Calu3 (cell line): ENCODE measurements at places on chromosomes 5 and 9.

DNA sequence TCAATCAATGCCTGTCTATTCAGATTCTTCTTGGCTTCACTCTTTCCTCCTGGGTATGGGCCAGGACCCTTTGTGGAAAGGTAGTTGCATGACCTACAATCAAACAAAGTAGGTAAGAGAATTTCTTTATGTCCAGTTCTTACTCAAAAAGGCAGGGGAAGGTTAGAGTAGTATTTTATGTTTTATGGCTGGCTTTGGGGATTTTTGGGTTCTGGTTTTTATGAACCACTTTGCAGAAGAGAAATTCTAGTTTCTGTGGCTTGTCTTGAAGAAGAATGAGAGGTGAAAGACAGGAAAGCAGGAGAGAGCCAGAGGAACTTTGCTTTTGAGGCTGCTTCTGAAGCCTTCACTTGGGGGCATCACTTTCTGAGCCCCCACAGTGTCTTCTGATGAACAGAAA is 14.7 kb upstream of the CRHBP start:
- no peak for DNase-seq

DNA sequence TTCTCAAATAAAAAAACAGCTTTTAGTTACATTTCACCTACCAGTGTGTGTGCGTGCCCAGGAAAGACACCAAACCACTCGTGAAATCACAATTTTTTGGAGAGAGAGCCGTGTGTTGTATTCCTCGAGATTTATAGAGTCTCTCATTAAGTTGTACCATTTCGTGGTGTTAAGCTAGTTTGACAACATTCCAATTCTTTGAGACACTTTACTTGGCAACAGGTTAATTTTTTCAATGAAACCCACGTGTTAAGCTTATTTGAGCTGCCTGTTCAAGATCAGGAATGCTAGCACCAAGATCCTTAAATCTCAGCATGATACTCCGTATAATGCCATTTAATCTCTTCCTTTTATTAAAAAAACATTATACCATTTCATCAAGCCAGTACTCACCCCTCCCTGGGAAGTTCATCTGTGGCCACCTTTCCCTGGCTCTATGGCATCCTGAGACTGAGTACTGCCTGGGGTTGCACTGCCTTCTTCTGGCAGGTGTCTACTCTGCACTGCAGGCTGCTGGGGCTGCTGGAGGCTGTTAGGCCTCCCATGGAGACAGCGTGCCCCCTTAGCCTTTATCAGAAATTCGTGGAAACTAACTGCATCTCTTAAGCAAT is 143.7 kb downstream of the ARHGAP26 start:
- peak; percentile 56 for DNase-seq

DNA sequence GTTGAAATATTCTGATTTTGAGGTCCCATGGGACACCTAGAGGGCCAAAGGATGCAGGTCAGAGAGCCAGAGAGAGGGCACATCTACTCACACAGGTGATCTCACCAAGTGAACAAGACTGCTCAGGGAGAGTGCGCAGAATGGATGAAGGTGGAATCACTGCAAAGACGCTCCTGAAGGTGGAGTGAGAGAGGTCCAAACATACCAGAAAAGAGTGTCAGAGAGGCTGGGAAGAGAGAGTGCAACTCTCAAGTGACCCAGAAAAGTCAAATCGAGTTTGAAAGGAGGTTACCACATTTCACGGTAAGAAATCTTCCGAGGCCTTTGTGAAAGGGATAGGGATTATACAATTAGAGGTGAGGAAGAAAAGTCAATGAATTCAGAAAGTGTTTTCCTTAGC is 173.4 kb downstream of the EPB41L4A start:
- no peak for DNase-seq

GRCh38 chr5:125293726-125294125 is 547.3 kb upstream of the ZNF608 start:
- DNase-seq: no peak

DNA sequence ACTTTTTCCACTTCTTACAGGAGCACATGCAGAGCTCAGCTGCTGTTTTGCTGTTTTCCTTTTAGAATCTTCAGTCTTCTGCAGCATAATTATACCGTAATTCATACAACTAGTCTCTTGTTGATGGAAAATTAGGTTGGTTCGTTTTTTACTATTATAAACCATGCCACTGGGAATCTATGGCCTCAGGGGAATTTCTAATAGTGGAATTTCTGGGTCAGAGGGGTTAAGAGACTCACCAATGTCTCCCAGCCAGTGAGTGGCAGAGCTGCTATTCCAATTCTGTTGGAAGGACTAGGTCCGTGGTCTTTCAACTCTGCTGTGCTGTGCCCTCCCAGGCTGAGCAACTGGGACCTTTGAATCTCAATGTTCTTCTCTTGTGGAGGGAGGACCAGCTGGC is 282.5 kb downstream of the ZSWIM6 start:
- no peak for DNase-seq

GRCh38 chr5:93748875-93749397 is 7.5 kb upstream of the POU5F2 start:
- no peak for DNase-seq

- no peak for DNase-seq
Measured at GRCh38 chr5:955886-956761, 52.5 kb upstream of the NKD2 start.

DNA sequence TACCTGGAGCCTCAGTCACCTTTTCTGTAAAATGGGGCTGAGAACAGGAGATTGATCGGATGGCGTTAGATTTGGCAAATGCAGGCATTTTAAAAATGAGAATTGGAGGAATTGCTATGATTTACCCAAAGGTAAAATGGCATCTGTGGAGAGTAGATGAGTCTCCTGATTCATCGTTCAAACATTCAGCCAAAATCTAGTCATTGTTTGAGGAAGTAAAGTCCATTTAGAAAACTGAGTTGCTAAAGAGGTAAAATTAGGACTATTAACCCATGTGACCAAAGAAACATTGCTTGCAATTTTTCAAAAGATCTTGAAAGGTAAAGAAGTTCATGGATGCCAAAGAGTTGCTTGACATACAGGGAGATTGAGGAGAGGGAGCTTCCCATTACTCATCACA is 69.7 kb downstream of the ZNF462 start:
- DNase-seq: no peak

DNA sequence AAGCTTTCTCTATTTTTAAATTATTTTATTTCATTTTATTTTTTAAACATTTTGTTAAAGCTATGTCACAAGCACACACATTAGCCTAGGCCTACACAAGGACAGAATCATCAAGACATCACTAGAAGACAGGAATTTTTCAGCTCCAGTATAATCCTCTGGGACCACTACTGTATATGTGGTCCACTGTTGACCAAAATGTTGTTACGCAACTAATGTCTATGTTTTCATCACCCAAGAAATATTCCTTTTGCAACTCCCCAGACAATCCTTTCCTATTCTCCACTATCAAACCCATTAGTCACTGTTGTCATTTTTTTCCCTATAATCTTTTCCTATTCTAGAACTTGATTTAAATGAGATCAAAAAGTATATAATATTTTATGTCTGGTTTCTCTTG is 2371.7 kb upstream of the C9orf72 start:
- DNase-seq: no peak

DNA sequence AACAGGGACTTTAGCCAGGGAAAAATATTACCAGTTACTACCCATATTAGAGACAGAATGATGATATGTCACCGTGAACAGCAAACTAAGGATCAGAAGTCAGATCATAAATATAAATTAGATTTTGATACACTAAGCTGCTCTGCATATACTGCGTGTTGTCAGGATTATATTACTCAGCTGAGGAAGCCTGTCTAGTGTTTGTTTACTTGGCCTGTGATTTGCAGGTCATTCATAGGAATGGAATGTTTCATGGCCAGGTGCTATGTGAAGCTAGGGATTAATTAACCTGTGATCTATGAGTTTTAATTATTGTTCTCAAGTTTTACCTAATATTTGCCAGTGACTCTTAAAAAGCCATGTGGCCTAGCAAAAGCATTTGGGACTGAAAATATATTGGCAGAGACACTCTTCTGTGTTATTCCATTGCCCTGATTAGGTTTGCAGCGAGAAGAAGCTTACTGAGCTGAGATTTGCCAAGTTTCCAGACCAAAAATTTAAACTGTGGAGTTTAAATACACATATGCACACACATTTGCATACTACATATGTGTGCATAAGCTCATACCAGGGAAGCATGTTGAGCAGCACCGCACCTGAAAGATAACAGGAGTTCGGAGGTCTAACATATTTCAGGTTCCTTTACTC is 496.3 kb upstream of the GRIA1 start:
- DNase-seq: no peak

GRCh38 chr5:880816-881550 is 11.6 kb downstream of the BRD9 start:
- DNase-seq: no peak

DNA sequence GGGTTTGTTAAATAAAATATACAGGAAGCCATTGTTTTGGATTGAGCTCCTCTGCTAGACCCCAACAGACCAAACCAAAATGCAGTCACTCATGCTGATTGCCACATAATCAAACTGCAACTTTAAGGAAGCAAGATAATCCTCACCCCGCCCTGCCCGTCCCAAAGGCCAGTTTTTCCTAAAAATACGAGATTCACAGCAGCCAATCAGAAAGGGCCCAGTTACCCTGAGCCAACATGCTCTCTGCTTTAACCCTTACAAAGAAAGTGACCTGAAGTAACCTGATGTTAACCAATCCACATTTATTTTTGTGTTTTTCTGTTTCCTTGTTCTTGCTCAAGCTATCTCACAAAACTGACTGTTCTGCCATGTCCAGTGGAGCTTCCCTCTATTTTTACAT is 21.5 kb upstream of the RNF20 start:
- DNase-seq: no peak

GRCh38 chr9:114098021-114098935 is 814 bp downstream of the KIF12 start:
- DNase-seq: peak; percentile 80

- DNase-seq: no peak
Measured at GRCh38 chr9:114652776-114653555, 4.6 kb downstream of the TEX53 start.

GRCh38 chr5:39801306-39801705 is 376.5 kb upstream of the DAB2 start:
- DNase-seq: no peak

DNA sequence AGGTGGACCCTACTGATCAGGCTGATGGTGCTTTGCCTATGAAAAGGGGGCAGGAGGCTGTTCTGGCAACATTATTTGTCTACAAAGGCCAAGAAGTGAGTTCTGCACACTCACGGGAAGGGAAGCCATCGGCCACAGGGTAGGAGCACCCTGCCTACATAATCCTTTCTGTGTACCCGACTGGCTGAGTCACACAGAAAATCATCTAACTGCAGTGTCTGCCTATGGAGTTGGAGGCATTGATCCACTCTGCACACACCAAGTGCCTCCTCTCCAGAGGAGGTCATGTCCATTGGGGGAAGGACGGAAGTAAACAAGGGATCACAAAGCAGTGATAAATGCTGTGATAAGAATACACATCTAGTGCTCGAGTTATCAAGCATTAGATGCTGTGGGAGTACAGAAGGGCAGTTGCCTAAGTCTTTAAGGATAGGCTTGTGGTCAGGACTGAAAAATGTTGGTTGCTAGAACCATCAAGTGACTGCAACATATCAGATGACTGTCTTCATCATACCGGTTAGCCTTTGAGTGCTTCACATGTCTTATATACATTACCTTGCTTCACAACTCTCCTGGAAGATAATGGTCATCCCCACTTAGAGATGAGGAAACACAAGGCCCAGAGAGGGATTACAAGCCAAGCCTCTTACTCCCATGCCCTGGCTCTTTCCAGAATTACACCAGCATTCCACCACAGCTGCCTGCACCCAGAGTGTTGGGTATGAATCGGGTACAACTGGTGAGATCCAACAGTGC is 1.3 kb upstream of the SLC2A8 start:
- DNase-seq: no peak

DNA sequence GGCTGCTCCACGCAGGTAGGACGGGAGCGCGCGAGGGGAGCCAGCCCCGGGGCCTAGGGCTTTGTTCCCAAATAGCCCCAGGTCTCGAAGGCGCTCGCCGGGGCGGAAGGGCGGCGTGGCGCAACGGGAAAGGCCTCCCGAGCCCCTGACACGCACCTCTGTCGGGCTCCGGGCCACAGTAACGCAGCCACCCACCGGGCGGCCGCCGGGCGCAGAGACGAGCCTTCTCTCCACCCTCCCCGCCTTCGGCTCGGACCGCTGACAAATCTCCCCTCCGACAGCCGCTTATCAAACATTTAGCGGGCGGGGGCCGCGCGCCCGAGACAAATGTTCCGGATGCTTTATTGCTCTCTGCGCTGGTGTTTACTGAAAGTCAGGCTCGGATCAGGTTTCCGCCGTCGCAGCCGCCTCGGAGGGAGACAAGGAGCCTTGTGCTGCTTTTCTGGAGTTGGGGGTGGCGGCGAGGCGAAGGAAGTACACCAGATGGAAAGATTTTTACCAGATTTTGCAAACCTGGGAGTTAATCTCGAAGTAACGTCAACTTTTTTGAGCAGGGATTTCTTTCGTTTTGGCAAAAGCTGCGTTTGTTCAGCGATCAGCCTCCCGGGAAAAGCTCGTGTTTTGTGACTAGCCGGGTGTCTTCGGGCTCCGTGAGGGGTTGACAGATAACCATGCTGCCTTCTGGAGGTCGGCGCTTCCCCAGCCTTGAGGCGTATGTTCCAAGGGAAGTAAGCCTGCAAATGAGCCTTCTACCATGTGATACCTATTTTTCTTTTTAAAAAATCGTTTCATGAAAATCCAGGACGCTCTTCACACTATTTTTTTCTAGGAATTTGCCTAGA is 950 bp downstream of the RGMB start:
- peak; percentile 76 for DNase-seq

GRCh38 chr9:124805186-124805585 is 28.3 kb downstream of the OLFML2A start:
- DNase-seq: no peak

DNA sequence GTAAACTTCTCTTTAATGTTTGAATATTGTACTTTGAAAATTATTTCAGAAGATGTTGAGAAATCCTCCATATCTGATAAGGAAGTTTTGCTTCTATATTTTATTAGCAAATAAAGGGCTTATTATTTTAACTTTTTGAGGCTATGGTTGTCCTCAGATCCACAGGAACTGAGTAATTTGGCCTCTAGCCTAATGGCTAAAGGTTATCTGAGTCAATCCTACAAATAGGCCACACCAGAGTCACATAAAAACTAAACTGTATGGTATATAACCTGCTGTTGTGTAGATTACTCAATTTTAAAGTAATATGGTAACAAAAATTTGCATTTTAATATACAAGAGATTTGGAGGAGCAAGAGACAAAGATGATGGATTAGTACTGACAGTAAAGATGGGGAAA is 549.2 kb upstream of the GRAMD2B start:
- DNase-seq: no peak

- no peak for DNase-seq
Measured at GRCh38 chr5:178529080-178529479, 61.1 kb downstream of the COL23A1 start.
